ENCODE measurements at places on chromosomes 6 and 20. TPM values are rescaled to one million over a fixed set of nuclear protein-coding genes. Genes with fewer than 3 reads are reported as not detected.
A peak's percentile ranks its signal among the peaks of the same experiment; 100 is the strongest.

TCF15 gene
- polyA plus RNA-seq: not detected

CAPN11 gene
- polyA plus RNA-seq: not detected

DNA sequence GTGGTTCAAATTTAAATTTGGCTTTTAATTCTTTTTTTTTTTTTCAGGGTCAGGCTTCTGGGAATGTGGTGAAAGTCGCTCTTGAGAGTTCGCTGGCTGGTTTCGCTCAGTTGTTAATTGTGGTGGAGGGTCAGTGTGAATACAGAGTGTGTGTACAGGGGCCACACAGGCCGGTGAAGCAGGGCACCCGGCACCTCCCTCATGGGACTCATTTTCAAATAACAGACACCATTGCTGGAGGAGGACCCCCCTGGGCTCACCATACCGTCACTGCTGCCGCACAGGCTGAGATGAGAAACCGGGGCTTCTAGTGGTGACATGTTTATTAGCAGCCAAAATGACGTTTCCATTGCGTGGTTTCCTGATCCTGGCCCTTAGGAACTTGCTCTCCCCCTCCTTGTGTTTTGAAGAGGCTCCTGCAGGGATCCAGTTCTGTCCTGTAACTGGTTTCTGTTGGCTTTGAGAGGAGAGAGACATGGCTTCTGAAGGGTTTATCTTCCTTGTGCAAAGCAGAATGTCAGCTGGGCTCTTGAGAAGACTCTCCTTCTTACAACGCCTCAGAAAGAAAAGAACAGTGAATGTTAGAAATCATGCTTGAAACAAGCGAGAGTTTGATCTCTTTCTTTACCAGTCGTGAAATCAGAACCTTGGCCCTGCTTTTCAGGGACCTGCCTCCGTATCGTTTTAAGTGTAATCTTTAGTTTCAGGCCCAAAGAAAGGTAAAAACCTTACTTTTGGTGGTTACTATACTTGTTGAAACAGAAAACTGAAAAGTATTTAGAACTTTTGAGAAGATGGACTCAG lies 37.8 kb downstream of the DUSP22 start:
- DNase-seq: no peak

DNA sequence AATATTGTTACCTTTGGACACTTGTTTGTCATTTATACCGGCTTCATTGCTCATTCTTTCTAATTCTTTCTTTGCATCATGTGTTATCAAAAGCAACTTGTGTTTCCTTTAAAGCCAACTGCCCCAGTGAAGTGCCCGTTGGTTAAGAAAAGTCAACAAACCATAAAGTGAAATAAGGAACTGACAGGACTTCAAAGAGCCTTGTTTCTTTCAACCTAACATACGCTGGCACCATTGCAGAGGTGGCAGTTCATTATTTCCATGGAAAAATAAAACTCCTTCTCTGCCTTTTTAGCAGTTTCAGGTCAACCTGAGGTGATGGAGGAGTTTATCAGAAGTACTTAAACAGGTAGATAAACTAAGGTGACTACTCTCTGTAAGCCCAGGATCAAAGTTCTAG lies 28.8 kb downstream of the FERMT1 start:
- no peak for DNase-seq

GMNN gene
- 43.7 TPM for polyA plus RNA-seq

CASS4 gene
- polyA plus RNA-seq: not detected

- DNase-seq: no peak
Measured at GRCh38 chr6:116766506-116767176, 1.1 kb upstream of the FAM162B start.

- DNase-seq: no peak
Measured at GRCh38 chr6:4511641-4512020, 264.6 kb upstream of the CDYL start.

GRCh38 chr6:121853686-121854085 lies 418.2 kb downstream of the GJA1 start:
- DNase-seq: no peak

- DNase-seq: no peak
Measured at GRCh38 chr20:59305908-59306655, 5.7 kb downstream of the EDN3 start.

LY6G6C gene
- 0.56 TPM for polyA plus RNA-seq

DNA sequence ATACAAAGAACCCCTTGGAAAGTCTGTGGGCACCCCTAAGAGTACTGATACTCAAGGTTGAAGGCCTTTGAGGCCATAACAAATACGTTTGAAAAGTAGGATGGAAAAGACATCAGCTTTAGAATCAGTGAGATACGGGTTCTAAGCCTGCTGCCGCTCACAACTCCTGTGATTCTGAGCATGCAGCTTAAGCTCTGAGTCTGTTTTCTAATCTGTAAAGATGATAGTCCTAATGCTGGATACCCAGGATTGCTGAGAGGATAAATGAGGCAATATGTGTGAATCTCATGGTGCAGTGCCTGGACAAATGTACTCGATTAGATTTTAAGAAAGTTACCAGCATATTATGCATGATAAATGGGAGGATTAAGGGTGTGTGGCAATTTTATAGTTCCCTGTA lies 321.0 kb upstream of the HSF2 start:
- no peak for DNase-seq

DNA sequence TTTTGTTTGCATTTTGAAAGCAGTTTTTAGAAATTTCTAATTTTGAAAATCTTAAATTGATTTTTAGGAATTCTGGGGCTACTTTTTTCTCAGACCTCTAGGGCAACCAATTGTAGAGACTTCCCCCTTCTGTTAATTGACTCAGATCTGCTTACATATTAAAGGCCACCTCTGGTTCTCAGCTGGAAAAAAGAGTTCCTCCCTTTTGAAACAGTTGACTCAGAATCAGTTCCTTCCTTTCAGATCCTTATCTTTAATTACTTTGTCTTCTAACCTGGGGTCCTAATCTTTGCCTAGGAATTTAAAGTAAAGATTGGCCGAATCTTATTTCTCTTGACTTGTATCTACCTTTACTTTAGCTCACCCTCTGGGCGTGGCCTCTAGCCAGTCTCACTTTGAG lies 146.8 kb downstream of the LAMA2 start:
- no peak for DNase-seq

CST4 gene
- polyA plus RNA-seq: not detected

ZBTB46 gene
- 0.12 TPM for polyA plus RNA-seq

DNA sequence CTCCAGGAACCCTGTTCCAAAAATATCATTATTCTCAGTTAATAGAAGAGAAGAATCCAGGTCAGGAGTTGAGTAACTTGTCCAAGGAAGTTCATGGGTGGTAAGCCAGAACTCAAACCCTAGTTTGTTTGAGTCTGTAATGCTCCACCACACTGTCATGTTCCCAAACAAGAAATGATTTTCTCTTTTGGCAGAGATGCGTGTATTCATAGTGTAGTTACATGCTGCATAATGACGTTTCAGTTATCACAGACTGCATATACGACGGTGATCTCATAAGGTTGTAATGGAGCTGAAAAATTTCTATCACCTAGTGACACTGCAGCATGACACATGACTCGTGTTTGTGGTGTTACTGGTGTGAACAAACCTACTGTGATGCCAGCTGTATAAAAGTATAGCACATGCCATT lies 102.6 kb downstream of the TULP4 start:
- DNase-seq: peak; percentile 54

DNA sequence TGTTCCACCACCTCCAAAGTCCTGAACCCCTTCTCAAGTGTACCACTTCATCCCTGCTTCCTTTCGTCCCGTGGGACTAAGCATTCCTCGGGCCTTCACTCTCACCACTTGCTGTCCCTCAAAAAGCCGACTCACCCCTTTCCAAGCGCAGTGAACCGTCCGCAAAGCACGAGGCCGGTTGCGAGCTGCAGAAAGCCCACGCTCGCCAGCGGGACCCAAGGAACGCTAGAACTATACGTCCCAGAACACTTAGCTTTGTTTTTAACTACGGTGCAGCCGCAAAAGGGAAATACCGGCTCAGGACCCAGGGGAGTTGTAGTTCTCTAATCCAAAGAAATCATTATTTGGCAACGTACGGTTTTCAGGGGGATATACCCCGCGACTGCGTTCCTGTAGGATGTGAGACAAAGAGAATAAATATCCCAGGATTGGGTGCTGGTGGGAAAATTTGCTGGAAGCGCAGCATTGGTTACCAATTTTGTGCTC lies 416 bp upstream of the POLR1H start:
- peak; percentile 22 for DNase-seq

MYL9 gene
- 3.7 TPM for polyA plus RNA-seq
